ENCODE measurements at places on chromosomes 13 and 19. TPM values are rescaled to one million over a fixed set of nuclear protein-coding genes. Genes with fewer than 3 reads are reported as not detected.

Gene LILRA1
- total RNA-seq = 0.99 TPM

Gene FCHO1
- total RNA-seq = 13.3 TPM

- H3K4me1 ChIP-seq = no peaks in the 10 kb centered on the region
- no peaks in the 10 kb centered on the region for H3K36me3 ChIP-seq
- no peak for DNase-seq
- H3K4me3 ChIP-seq = no peak overlapping the region
Measured at GRCh38 chr13:48112896-48113755, 18.2 kb upstream of the MED4 start.

Gene METTL21C
- total RNA-seq = not detected

DNA sequence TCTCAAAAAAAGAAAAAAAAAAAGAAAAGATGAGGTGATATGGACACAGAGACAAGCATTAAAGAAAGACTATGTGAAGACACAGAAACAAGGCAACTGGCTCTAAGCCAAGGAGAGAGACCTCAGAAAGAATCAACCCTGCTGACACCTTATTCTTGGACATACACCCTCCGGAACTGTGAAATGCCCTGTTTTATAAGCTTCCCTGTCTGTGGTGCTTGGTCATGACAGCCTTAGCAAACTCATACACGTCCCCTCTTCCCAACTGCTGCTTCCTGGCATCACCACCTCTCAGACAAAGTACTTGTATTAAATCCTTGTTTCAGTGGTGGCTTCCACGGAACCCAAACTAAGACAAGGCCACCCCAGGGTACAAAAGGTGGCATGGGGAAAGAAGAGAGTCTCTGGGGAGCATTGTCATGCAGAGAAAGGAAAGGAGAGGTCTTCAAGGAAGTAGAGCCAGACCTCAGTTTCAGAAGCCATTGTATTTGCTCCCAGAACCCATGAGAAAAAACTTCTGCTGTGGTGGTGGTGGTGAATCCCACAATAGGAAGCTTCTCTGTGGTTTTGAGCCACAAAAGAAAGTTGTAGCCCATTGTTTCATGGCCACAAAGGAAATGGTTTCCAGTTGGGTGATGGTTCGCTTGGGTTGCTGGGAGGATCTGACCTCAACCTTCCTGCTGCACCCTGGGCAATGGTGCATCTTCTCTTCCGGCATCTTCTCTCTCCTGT, 16.3 kb upstream of the TSPAN16 start:
- H3K36me3 ChIP-seq = no peaks in the 10 kb centered on the region
- H3K27me3 ChIP-seq = no peaks in the 10 kb centered on the region
- no peak overlapping the region for H3K4me3 ChIP-seq
- DNase-seq = no peak

Gene KLK2
- total RNA-seq = 0.10 TPM

GRCh38 chr19:15196360-15197005, 4.3 kb downstream of the NOTCH3 start:
- peaks cover 29% of the 10 kb centered on the region for H3K36me3 ChIP-seq
- H3K4me1 ChIP-seq = peaks cover 47% of the 10 kb centered on the region
- no peak overlapping the region for H3K27ac ChIP-seq
- H3K27me3 ChIP-seq = peaks cover 4% of the 10 kb centered on the region
- no peak overlapping the region for H3K4me3 ChIP-seq

- no peak overlapping the region for H3K4me3 ChIP-seq
- no peaks in the 10 kb centered on the region for H3K36me3 ChIP-seq
- peaks cover 8% of the 10 kb centered on the region for H3K4me1 ChIP-seq
- H3K27ac ChIP-seq = no peak overlapping the region
Measured at GRCh38 chr13:31986676-31987470, 44.7 kb upstream of the FRY start.

Gene VSIG10L
- 2.6 TPM for total RNA-seq

DNA sequence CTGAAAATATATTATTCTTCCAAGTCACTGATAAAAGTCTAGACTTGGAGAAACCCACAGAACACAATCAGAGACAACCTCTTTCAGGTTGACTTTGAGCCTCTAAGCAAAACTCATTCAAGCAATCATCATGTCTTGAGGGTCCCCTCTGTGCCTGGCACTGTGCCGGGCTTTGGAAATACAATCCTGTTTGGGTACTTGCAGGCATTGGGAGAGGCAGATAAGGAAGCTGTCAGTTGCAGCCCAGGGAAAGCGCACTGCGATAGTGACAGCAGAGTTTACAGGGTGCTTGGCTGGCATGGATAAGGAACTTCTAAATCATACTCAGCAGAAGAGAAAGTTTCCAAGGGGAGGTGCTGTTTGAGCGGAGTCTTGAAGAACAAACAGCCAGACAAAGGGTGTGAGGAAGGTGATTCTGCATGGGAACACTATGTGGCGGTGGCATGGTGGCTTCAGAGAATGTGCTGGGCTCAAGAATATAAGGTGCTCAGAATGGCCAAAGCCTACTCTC, 9.1 kb downstream of the SERP2 start:
- H3K4me3 ChIP-seq = no peak overlapping the region
- H3K36me3 ChIP-seq = peaks cover 13% of the 10 kb centered on the region
- no peak overlapping the region for H3K27ac ChIP-seq

Gene NXNL1
- not detected for total RNA-seq

- H3K4me3 ChIP-seq = no peak overlapping the region
- peaks cover 2% of the 10 kb centered on the region for H3K27me3 ChIP-seq
- DNase-seq = no peak
- no peaks in the 10 kb centered on the region for H3K4me1 ChIP-seq
- no peaks in the 10 kb centered on the region for H3K36me3 ChIP-seq
Measured at GRCh38 chr19:35408284-35409171, 37.7 kb downstream of the GPR42 start.

- H3K27ac ChIP-seq = no peak overlapping the region
- no peak for DNase-seq
- no peak overlapping the region for H3K4me3 ChIP-seq
- H3K36me3 ChIP-seq = peaks cover 5% of the 10 kb centered on the region
Measured at GRCh38 chr13:27081893-27082679, 89.5 kb downstream of the USP12 start.

Gene SCGB2B2
- 0.20 TPM for total RNA-seq

Gene USHBP1
- 5.5 TPM for total RNA-seq

DNA sequence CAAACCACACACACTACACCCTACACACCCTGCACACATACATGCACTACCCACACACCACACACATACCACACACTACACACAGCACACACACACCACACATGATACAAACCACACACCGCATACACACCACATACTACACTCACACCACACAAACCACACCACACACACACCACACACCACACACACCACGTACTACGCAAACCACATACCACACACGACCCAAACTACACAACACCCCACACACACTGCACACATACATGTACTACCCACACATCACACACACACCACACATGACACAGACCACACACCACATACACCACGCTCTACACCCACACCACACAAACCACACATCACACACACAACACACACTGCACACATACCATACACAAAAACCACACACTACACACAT, 6.6 kb downstream of the MAG start:
- H3K36me3 ChIP-seq = peaks cover 12% of the 10 kb centered on the region
- H3K27me3 ChIP-seq = no peaks in the 10 kb centered on the region
- peaks cover 21% of the 10 kb centered on the region for H3K4me1 ChIP-seq
- no peak overlapping the region for H3K27ac ChIP-seq

DNA sequence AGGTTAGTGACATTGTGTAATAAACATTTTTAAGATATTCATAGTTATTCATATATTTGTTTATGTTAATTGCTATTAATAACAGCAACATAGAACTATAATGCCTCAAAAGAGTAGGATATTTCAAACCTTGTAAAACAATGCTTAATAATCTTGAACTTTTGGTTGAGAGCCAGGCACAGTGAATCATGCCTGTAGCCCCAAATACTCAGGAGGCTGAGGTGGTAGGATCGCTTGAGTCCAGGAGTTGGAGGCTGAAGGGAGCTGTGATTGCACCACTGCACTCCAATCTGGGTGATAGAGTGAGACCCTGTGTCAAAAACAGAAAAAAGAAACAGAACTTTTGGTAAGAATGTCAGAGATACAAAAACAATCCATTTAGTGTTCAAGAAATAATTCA, 213.9 kb upstream of the SLITRK1 start:
- no peak for DNase-seq
- H3K4me1 ChIP-seq = no peaks in the 10 kb centered on the region
- H3K27ac ChIP-seq = no peak overlapping the region
- H3K4me3 ChIP-seq = no peak overlapping the region

- peaks cover 25% of the 10 kb centered on the region for H3K4me1 ChIP-seq
- H3K36me3 ChIP-seq = peaks cover 11% of the 10 kb centered on the region
- H3K27me3 ChIP-seq = no peaks in the 10 kb centered on the region
- no peak for DNase-seq
Measured at GRCh38 chr19:1312767-1313694, 27.4 kb downstream of the EFNA2 start.

GRCh38 chr13:80118506-80118905, 222.4 kb downstream of the SPRY2 start:
- no peaks in the 10 kb centered on the region for H3K36me3 ChIP-seq
- no peaks in the 10 kb centered on the region for H3K27me3 ChIP-seq
- no peak for DNase-seq
- H3K4me1 ChIP-seq = no peaks in the 10 kb centered on the region
- no peak overlapping the region for H3K4me3 ChIP-seq

- H3K4me3 ChIP-seq = no peak overlapping the region
- no peak overlapping the region for H3K27ac ChIP-seq
- H3K36me3 ChIP-seq = peaks cover 49% of the 10 kb centered on the region
Measured at GRCh38 chr13:95615539-95615938, 29.0 kb downstream of the DZIP1 start.
